ENCODE measurements at places on chromosomes 3 and 15.

- DNase-seq = no peak
Measured at GRCh38 chr3:141346007-141346406, 22.3 kb upstream of the ZBTB38 start.

DNA sequence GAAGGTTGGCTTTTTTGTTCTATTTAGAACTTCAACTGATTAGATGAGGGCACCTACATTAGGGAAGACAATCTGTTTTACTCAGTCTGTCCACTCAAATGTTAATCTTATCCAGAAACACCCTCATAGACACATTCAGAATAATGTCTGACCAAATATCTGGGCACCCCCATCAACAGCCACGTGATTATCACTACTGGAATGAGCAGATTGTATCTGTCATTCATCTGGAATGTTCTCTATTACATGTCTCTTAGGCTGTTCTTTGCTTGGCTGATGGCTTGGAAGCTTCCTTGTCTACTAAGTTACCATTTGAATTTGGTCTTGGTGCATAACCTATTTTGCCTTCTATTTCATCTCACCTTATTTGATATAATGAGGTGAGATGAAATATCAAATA, 15.7 kb upstream of the LRRC58 start:
- no peak for DNase-seq

DNA sequence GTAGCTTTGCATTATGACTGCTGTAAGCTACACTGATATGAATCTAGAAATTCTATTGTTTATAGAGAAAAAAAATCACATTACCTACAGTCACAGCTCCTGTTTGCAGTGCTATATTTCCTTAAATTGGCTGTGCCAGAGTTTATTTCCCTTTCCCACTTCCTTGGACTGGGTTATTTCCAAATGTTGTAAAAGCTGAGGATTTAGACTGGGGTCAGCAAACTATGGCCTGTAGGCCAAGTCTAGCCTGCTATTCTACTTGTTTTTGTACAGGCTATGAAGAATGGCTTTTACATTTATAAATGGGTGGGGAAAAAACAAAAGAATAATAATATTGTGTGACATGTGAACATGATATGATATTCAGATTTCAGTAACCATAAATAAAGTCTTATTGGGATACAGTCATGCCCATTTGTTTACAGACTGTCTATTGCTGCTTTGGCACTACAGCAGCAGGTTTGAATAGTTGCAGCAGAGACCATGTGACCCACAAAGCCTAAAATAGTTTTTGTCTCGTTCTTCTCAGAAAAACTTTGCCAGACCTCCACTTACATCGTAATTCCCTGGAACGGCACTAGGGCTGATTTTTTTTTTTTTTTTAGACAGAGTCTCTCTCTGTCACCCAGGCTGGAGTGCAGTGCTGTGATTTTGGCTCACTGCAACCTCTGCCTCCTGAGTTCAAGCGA, 7.8 kb downstream of the GLDN start:
- DNase-seq = no peak

DNA sequence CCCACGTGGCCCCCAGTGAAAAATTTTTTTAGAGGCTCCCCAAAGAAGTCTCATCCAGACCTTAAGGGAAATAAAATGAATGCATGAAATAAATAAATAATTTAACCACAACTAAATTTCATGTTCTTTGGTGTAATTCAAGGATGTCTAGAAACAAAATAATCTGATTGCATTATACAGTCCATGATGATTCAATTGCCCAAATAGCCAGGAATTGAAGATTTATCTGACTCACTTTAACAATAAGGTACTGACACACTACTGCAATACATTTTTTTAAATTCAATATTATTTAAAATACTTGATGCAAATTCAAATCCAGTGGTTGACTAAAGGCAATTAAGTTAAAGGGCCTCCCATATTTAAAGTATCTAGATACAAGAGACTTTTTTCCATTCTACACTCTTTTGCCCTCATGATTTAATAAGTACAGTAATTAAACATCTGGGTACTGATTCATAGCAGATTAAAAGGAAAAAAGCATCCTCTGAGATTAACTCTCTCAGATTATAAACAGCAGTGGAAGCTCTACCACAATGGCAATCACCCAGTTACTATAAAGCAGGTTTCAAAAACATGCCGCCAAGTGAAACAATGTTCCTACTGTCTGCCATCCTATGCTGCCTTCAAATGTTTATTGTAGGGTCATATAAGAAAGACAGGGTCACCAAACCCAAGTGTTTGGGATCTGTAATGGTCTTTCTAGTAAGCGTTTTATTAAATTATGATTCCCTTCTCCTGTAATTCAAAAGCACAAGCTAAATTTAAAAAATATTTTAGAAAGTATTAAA, 9.9 kb downstream of the UQCC5 start:
- no peak for DNase-seq

DNA sequence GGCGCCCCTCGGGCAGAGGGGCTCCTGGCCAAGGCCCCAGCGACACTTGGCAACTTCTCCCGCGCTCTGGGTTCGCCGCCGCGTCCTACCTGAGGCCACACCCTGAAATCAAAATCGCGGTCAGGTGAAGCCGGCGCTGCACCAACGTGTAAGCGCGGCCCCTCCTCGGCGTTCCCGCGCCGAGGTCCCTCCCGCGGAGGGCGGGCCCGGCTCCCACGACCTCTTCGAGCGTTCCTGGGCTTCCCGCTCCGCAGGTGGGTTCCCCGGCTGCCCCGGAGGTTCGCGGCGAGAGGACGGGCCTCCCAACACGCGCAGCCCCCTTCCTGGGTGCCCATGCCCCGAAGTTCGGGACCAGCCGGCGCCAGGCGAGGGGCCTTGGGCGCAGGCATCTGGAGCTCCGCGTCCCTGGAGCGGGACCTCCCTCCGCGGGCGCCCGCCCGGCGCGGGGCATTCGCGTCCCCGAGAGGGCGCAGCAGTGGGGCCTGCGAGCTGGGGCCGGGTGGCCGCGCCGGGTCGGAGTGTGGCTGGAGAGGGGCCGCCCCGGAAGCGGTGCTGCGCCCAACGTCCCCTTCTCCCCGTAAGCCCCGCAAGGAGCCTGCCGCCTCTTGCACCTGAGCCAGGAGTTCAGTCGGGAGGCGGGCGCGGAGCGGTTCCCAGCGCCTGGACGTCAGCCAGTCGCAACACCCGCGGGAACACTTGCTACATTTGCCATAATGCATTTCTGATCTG, 13.7 kb downstream of the PAK6 start:
- DNase-seq = peak; percentile 33

GRCh38 chr3:36993326-36994283, at the start of gene MLH1:
Gene MLH1, plus strand, starts transcription at chr3:36993518. Its CDS starts 30 bp downstream, at chr3:36993548.
- peak; percentile 95 for DNase-seq

- no peak for DNase-seq
Measured at GRCh38 chr15:82739086-82739485, 29.4 kb upstream of the AP3B2 start.

DNA sequence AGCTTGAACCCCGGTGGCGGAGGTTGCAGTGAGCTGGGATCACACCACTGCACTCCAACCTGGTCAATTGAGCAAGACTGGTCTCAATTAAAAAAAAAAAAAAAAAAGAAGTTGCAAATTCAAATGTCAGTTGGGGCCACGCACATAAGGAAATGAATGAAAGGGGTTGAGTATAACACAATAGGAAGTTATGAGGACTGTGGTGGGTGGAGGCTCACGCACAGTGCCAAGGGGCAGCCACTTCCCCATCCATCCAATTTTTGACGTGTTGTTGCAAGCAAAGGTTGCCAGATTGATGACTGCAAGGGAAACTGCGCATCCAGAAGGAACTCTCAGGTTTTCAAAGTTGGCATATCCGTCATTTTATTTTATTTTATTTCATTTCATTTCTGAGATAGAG, 532.2 kb downstream of the NTRK3 start:
- DNase-seq = no peak

- DNase-seq = peak; percentile 43
Measured at GRCh38 chr3:144429719-144430121, 458.1 kb downstream of the DIPK2A start.

- DNase-seq = no peak
Measured at GRCh38 chr3:67601385-67601784, 53.0 kb downstream of the SUCLG2 start.

DNA sequence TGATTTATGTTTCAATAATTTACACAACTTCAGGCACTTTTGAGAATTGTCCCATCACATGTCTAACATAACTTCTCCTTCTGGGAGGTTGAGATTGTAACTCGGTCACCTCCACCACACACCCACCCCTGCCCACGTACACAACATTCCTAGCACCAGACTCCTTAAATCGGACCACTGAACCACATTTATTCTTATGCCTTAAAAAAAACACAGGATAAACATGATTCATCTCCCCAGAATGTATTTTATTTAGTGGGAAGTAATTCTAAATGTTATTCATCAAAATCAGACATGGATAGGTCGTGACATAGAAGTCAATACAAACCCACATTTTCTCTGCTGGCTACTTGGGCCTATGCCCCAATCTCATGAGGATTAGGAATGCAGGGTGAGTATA, 3.0 kb downstream of the SNTN start:
- DNase-seq = no peak

DNA sequence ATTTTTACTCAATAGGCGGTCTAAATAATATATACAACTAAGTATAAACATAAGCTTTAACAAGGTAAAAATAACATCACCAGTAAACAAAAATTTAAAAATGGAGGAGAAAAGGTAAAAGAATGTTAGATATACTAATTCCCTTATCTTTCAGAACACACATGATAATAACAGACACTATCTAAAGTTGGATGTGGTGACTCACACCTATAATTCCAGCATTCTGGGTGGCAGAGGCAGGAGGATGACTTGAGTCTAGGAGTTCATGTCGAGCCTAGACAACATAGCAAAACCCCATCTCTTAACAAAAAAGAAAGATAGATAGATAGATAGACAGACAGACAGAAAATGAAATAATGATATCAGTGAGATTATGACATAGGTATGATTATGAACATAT, 85.1 kb downstream of the STAG1 start:
- no peak for DNase-seq

DNA sequence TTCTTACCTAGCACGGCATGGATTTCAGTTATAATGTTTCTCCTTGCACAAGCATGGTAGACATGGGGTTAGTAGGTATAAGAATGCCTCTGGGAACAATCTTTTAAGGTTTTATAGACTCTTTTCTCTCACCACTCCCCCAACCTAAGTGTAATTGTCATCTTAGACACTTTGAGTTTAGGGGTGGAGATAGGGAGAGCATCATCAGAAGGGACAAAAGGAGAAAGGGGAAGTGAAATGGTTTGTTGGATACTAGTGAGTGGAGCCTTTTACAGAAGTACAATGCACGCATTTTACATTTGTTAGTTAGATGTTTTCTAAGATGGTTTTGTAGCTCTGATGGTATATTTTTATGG, 189.2 kb downstream of the TP63 start:
- no peak for DNase-seq

- peak; percentile 40 for DNase-seq
Measured at GRCh38 chr3:79247725-79248043, 520.1 kb downstream of the ROBO1 start.

Measured in A673 (cell line).